HTR-8/SVneo (cell line): ENCODE measurements at places on chromosomes 1 and 21.

GRCh38 chr1:21834666-21835065 is 22.6 kb downstream of the LDLRAD2 start:
- no peak for DNase-seq

DNA sequence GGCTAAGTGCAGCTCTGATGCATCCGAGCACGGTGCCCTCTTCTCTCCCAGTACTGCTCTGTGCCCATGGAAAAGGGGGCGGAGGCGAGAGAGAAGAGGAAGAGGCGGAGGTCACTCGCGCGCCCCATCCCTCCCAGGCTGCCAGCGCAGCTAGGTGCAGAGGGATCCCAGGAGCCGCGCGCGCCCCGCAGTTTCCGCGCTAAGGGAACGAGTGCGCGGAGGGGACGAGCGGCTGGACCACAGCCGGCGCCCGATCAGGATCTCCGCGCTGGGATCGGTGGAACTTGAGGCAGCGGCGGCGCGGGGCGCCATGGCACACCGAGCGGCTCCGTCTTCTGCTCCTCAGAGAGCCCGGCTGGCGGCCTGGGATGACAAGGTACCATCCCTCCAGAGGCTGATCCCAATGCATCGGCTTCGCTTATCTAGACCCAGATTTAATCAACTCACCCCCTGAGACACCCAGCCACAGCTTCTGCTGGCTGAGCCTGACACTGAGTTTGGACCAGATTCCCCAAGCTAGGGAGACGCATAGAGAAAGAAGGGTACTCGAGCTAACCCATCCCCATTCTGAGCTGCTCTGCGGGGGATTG is at the start of gene PTGFR:
Gene PTGFR (plus strand): TSS at position 114 of the 590 bp plus-strand sequence. CDS start 1,770 bp downstream, outside the sequence.
- DNase-seq = peak; percentile 28

DNA sequence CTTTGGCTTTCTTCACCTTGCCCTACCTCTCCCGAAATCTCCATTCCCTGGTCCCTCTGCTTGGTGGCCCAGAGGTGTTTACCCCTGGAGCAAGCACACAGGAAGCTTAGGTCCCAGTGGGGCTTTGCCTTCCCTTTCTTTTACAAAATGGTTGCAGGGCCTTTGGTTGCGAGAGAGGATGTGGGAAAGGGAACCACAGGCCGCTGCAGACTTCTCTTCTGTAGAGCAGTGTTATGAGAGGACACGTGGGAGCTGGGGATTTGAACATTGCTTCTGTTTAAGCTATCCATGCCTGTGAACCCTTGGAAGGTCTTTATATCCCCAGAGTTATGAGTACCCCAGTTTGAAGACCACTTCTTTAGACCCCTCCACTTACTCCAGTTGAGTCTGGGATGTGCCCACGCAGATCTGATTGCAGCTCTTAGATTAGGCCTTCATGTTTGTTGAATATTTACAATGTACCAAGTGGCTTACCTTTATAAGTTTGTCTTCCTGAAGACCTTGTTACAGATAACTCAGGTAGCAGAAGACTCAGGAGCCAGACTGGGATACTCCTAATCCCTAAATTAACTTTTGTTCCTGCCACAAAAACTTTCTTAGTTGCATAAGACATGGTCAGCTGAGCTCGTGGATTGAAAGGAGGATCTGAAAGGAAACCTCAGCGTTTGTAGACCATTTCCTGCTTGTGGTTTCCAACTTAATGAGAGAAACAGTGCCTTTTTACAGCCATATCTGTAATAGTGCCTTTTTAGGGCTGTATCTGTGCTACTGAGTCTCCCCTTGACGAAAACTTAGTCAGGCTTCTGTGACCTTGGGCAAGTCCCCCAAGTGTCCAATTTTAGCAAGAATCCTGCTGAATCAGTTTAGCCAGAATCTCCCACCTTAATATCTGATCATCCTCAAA is 21.9 kb upstream of the IVNS1ABP start:
- DNase-seq = no peak

- DNase-seq = no peak
These were observed 8.5 kb downstream of the SSR2 start for GRCh38 chr1:156012051-156012817.

DNA sequence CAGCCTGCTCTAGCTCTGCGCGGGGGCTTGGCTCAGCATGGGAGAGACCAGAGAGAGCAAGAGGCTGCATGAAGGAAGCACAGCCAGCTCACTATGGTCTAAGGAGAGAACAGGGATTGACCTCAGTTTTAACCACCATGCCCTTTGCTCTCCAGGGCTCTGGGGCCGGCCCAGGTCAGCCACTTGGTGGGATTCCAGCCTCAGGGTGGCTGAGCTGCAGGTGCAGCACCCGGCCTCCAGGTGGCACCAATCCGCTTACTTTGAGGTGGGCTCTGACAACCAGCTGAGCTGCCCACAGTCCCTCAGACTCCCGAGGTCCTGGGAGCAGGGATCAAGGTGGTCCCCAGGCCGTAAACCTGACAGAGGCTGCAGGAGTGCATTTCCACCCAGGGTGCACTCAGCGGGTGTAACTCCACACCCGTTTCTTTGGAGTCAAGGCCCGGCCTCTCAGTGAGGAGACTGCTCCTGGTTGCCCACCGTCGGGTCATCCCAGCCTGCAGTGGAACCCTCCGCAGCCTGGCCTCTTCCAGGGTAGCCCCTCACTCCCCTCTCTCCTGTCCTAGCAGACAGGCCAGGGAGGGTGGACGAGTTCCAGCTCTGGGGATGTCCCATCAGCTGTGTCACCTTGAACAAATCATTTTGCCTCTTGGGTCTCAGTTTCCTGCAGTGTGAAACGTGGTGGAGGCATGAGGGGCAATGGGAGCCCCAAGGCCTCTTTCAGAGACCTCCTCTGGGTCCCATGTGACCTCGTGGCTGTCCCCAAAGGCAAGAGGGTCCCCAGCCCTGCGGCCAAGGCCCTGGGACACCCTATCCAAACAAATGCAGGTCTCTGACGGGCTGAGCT is 607 bp upstream of the LGR6 start:
- peak; percentile 76 for DNase-seq
